ENCODE measurements at places on chromosomes 3 and 15. TPM values are rescaled to one million over a fixed set of nuclear protein-coding genes. Genes with fewer than 3 reads are reported as not detected.

Gene WNT7A
- 0.04 TPM for total RNA-seq

Gene FANCD2OS
- not detected for total RNA-seq

Gene NMB
- total RNA-seq = 23.0 TPM

Gene NDUFB4
- total RNA-seq = 206 TPM

Gene KPNA4
- total RNA-seq = 37.5 TPM

Gene SLCO3A1
- total RNA-seq = 24.5 TPM

Gene BTLA
- 0.14 TPM for total RNA-seq

Gene AGBL1
- total RNA-seq = not detected

Gene ACTL6A
- total RNA-seq = 57.0 TPM

Gene CYP1A1
- 1.5 TPM for total RNA-seq

Gene CCR3
- total RNA-seq = not detected

Gene TPRG1
- 0.16 TPM for total RNA-seq

Gene GBE1
- total RNA-seq = 24.9 TPM

Gene ROBO1
- 20.8 TPM for total RNA-seq

Gene ITIH1
- total RNA-seq = not detected

Gene SAXO2
- 0.99 TPM for total RNA-seq

Gene DVL3
- total RNA-seq = 27.0 TPM

Gene IQCB1
- 9.0 TPM for total RNA-seq

Gene EOMES
- 0.69 TPM for total RNA-seq

Gene STRIT1
- not detected for total RNA-seq

Gene IL5RA
- total RNA-seq = not detected

Gene SEMA3B
- total RNA-seq = 7.7 TPM

Gene ZMYND10
- total RNA-seq = 1.0 TPM

Gene THAP10
- 5.0 TPM for total RNA-seq

Gene MTFMT
- 25.7 TPM for total RNA-seq

All from A549 treated with dexamethasone at 1 μM for 4 hours (cell line).